Cardiac muscle cell (in vitro differentiated cells and primary cell): ENCODE measurements at places on chromosomes 3 and 15. TPM values are rescaled to one million over a fixed set of nuclear protein-coding genes. Genes with fewer than 3 reads are reported as not detected.

The CHST2 gene
- 12.0 and 23.2 TPM in 2 replicates for total RNA-seq

The SENP8 gene
- total RNA-seq: 4.2 and 4.6 TPM in 2 replicates

The B4GALT4 gene
- 34.0 and 36.3 TPM in 2 replicates for total RNA-seq

DNA sequence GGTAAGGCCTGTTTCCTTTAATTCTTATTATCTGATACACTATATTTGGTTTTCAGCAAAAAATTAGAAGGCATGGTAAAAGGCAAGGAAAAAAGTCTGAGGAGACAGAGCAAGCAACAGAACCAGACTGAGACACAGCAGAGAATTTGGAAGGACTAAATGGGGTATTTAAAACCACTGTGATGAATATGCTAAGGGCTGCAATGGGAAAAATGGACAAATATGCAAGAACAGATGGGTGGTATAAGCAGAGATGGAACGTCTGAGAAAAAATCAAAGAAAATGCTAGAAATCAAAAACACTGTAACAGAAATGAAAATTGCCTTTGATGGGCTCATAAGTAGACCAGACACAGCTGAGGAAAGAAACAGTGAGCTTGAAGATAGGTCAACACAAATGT lies 50.8 kb upstream of the NSMCE3 start:
- DNase-seq: no peak

GRCh38 chr15:94383706-94384105 lies 152.3 kb downstream of the MCTP2 start:
- DNase-seq: no peak

DNA sequence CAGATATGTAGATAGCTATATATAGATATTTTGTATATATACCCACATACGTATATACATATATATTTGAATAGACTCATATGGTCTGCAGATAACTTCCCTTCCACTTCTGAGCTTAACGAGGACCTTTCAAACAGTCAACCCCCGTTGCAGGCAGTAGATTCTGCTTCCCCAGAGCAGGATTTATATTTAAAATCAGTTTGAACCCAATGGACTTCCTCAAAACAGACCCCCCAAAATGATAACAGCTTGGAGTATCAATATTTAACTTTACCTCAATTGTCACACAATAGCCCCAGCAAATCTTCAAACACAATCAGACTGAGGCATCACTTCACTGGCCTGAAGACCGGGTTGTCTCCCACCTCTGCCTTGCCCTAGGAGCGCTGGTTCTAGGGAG lies 218.3 kb downstream of the MEIS2 start:
- DNase-seq: no peak

GRCh38 chr3:189142527-189142926 lies 29.2 kb upstream of the TPRG1 start:
- DNase-seq: no peak

DNA sequence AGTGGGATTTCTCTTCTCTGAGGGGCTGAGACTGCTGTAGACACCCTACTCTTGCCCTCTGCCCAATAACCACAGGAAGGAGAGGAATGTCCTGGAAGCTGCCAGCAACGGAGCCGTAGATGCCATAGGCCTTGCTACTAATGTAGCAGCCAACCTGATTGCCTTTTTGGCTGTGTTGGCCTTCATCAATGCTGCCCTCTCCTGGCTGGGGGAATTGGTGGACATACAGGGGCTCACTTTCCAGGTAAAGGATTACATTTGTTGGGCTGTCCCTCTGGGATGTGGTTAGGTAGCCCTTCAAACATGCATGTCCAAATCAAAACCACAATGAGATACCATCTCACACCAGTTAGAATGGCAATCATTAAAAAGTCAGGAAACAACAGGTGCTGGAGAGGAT lies 16.1 kb downstream of the SLC28A2 start:
- no peak for DNase-seq

DNA sequence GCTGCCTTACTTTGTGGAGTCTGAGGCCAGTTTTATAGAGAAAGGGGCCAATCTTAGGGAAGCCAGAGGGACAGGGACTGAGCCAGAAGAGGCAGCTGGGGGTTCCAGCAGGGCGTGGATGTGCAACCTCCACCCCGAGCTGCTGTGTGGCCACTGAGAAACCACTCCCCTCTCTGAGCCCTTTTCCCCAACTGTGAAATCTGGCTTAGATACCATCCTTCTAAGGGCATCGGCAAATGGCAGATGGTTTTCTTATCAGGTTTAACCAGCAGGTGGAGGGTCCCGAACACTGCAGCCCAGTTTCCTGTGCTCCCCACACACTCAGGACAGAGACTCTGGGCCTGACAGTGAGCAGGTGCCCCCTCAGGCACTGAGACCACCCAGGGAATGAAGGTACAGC lies 55.8 kb upstream of the SLC6A6 start:
- DNase-seq: no peak

DNA sequence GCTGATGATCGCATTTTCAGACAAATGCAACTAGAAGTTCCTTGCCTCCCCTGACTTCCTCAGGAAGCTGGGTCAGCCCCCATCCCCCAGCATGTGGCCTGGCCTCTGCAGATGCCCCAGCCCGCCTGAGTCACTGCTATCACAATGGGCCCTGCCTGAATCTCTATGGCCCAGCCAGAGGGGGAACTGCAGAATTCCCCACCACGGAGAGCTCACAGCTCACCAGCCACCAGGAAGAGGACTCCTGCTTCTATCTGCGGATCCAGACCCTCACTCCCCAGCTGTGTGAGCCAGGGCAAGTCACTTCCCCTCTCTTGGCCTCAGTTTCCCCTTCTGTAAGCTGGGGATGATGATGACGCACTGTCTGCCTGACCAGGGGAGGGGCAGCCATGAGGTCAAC lies 6.9 kb downstream of the PLXND1 start:
- DNase-seq: no peak

DNA sequence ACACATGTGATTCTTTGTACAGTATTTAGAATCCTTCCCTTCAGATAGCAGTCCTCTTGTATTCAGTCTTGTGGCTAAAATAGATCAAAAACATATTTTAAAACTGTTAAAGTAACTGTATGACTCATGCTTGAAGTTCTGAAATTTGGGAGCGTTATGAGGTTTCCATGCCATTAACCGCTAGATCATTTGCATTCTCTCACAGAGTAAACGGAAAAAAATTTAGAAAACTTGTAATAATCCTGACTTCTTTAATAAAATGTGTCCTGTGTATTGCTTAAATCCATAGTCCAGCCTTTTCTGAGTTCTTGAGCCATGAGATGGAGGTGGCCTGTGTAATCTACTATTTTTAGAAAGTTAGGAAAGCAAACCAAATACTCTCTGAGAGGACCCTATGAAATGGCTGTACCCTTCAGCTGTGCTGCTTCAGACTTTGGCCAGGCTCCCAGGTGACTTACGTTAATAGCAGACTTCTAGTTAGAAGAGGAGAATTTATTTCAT lies 33.8 kb downstream of the MBNL1 start:
- peak; percentile 65 for DNase-seq

- DNase-seq: no peak
Observed at GRCh38 chr3:120428924-120429323, 21.9 kb downstream of the FSTL1 start.
